ENCODE measurements at places on chromosomes 6 and 20. TPM values are rescaled to one million over a fixed set of nuclear protein-coding genes. Genes with fewer than 3 reads are reported as not detected.

The NMBR gene
- total RNA-seq: not detected

The LBP gene
- 30.0 TPM for total RNA-seq

DNA sequence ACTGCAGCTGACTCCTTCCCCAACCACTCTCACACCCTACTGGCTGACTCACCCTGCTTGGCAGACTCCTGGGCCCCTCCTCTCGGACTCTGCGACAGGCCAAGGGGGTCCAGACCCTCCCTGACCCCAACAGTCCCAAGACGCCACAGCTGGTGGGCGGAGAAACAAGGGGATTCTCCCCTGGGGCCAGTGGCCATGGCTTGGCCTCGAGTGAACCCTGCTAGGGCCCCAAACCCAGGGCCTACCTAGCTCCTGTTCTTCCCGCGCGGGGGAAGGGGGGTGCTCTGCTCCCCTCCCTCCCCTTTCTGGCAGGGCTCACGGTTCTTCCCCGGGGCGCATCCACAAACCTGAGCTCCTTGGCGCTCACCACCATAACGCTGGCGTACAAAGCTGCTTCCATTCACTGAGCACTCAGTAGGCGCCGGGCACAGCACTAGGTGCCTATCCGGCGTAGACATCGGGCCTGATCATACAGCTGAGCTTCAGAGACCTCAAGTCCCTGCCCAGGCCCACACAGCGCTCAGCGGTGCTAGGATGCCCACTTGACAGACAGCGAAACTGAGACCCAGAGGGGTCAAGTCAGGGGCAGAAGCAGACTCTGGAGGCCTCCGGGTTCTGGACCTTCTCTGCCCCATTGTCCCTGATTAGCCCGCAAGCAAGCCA, 597 bp downstream of the ADA start:
- no peak for DNase-seq

- DNase-seq: no peak
These were observed 7.6 kb upstream of the HLA-DRA start for GRCh38 chr6:32432050-32432450.

DNA sequence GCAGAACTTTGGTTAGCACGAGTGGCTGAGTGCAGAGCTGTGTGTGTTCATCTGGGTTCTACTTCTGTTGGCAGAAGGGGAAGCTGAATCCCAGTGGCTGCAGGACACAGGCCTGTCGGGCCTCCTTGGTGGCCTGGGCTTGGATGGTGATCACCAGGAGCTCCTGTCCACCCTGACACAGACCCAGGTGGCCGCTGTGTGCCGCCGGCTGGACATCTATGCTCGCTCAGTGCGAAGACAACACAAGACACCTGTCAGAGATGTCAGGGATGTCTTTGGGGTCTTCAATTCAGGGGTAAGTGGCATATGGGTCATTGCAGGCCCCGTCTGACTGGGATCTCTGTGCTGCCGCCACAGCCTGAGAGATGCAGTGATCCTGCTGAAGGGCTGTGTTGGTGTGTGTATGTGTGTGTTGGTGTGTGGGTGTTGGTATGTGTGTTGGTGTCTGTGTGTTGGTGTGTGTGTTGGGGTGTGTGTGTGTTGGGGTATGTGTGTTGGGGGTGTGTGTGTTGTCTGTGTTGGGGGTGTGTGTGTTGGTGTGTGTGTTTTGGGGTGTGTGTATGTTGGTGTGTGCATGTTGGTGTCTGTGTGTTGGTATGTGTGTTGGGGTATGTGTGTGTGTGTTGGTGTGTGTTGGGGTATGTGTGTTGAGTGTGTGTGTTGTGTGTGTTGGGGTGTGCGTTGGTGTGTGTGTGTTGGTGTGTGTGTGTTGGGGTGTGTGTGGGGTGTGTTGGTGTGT, 25.5 kb downstream of the ARHGAP40 start:
- DNase-seq: no peak

- DNase-seq: no peak
These were observed 23.6 kb downstream of the SLC35F1 start for GRCh38 chr6:117930645-117931044.

- no peak for DNase-seq
These were observed 302.7 kb upstream of the PRDM1 start for GRCh38 chr6:105783333-105783935.

GRCh38 chr6:128327890-128328289, 192.5 kb downstream of the PTPRK start:
- DNase-seq: no peak

DNA sequence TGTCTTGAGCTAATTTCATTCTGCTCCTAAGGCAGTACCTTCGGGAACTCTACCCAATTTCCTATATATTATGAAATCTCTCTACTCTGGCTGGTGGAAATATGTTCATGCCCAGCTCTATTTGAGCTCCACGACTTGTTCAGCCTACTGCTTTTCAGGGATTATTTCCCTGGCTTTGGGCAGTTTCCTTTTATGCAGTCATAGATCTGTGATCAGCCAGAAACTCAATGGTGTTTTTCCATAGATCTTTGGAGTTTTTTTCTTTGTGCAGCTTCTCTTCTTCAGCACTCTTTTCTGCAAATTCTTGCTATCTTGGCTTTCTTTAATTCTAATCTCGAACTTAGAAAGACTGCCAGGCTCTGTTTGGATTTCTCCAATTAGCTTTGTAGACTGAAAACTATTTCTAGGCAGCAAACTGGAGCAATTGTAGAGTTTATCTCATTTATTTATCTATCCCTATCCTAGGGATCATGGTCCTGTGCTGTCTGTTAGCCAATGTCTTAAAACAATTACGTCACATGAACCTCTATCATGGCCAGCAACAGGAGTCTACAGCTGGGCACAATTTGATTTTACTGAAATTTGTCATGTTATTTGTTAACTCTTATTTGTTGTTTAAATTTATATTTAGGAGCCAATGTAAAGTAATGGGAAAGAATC, 328.4 kb downstream of the BCKDHB start:
- DNase-seq: no peak

DNA sequence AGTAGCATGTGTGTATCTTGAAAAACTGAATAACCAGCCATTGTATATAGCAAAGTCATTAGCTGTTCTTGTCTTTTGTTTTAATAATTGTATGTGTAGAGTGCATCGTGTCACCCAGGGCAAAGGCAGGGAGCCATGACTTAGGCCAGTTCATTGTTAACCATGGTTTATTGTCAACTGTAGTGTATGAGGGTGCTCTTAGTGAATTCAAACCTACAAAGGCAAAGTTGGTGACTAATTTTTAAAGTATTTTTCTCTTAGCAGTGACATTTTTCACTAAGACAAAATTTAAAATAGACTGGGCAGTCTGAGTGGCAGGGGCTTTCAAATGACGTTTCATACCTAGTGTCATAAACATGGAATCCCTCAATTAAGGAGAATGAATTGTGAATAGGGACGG, 79.0 kb downstream of the TULP4 start:
- DNase-seq: no peak

- no peak for DNase-seq
These were observed 258.7 kb downstream of the TAF4 start for GRCh38 chr20:61806995-61807394.
